Left renal cortex interstitium (tissue), 4 donors: ENCODE measurements at places on chromosomes 1 and 21.

GRCh38 chr1:209428241-209428921, 155.1 kb upstream of the CAMK1G start:
- no peak for DNase-seq

GRCh38 chr1:26829184-26829911, 2.9 kb downstream of the ZDHHC18 start:
- DNase-seq = no peak

- no peak for DNase-seq
Observed at GRCh38 chr1:51966559-51966958, 23.9 kb downstream of the RAB3B start.

DNA sequence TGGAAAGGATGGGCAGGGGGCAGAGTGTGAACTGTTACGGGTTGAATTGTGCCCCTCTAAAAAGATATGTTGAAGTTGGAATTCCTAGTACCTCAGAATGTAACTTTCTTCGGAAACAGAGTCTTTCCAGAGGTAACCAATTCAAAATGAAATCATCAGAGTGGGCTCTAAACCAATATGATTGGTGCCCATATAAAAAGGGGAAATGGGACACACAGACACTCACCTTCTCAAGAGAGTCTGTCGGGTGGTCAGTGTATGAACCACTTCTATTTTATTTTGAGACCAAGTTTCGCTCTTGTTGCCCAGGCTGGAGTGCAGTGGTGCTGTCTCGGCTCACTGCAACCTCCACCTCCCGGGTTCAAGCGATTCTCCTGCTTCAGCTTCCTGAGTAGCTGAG, 7.6 kb downstream of the EDARADD start:
- DNase-seq = no peak

DNA sequence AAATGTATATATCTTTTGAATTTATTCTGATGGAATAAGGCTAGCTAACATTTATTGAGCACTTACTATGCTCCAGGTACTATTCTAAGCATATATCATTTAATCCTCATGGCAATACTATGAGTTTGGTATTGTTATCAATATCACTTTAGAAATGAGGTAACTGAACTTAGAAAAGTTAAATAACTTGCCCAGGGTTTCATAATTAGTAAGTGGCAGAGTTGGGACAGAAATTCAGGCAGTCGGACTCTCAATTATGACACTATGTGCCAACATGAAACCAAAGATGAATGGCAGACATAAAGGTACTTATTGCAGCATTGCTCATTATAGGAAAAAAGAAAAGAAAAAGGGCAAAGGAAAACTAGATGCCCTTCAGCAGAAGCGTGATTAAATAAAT, 48.2 kb downstream of the RAB3GAP2 start:
- no peak for DNase-seq

- no peak for DNase-seq
Observed at GRCh38 chr1:151868486-151868885, 15.0 kb upstream of the THEM5 start.

DNA sequence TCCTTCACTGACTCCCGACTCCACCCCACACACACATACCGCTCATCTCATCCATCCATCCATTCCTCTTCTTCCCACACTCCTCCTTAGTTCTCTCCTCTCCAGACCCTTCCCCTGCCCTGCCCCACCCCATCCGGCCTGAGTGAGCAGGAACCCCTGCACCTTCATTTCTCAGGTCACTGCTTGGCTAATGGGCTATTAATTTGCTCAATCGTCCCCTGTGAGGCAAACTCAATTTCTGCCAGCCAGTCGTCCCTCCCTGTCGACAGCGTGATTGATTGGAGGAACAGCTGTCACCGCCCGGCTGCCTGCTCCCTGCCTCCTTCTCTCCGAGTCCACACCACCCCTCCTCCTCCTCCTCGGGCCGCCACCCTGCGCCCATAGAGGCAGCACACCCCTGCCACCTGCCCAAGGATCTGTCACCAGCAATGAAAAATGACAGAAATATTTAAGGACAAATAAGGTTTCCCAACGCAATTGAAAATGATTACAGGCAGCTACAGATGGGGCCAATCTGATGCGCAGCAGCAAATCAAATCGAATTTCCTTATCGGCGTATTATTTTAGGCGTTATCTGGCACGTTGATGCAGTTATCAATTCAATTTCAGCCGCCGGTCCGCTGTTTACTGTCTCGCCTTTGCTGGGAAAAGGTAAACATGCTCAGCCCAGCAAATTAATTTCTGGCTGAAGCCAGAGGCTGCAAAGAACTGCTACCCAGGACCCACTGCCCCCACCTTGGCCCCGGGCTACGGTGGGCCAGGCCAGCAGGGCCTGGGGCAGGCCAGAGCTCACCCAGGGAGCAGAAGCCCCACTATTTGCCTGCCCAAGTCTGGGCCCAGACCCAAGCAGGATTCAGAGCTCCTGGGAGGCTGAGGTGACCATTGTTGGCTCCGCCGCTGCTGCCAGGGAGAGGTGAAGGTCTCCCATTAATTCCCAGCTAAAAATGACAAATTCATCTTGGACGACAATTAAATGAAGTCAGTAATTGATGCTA, 71.3 kb downstream of the TMEM53 start:
- DNase-seq = no peak

DNA sequence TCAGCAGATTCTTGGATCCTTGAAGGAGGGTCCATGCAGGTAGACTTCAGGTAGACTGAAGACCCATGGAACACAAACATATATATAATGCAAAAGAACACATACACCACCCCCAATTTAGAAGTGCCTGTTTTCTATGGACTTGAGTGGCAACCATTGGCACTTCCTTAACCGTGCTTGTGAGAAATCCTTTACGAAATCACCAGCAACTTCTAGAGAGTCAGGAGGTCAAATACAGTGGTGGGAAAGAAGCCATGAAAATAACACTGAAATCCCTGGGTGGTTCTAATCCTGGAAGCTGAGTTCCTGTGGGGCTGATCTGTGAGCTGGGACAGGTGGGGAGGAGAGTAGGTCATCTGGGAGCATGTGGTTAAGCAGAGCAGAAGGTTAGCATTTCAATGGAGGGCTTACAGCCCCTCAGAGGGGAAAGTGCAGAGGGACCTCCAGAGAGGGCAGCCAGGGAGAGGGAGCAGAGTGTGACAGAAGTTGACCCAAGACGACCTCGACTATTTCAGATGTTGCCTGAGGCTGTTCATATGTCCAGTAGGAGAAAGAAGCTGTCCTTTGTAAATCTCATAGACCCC, 13.0 kb upstream of the IL10 start:
- no peak for DNase-seq

DNA sequence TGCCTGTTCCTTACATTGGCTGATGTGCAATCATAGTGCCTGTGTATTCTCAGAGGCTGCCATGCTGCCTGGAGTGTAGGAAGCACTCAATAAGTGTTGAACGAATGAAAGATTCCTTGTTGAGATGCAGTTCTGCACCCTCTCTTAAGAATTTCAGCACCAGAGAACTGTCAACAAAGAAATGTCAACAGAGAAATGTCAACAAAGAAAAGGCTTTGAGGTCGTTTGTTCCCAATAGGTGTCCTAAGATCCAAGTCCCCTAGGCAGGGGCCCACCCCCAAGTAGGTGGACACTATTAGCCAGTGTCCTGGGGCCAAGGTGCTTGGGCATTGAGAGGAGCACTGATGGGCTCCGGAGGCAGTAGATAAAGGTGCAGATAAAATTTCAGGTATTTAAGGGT, 12.6 kb downstream of the KCND3 start:
- no peak for DNase-seq

- no peak for DNase-seq
Observed at GRCh38 chr1:227323967-227324268, 5.6 kb upstream of the CDC42BPA start.

GRCh38 chr1:1305300-1306069, 2.2 kb downstream of the ACAP3 start:
- no peak for DNase-seq
